ENCODE measurements at places on chromosomes 1 and 21.
A peak's percentile ranks its signal among the peaks of the same experiment; 100 is the strongest.

- DNase-seq: no peak
Measured at GRCh38 chr1:162626761-162627160, 5.5 kb upstream of the DDR2 start.

DNA sequence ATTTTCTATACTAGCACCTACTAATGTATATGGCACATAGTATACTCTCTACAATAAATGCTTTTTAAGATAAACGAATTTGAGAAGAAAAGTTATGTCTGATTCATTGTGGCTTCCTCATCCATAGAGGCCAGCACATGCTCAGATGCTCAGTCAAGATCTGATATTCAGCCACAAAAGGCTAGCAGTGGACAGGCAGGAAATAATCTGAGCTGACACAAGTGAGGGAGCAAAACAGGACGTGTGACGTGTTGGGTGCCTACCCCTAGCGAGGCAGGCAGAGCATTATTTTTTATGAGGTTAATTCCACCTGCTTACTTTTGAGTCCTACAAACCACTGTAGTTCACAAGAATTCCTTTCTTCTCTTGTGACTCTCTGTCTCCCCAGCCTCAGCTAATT, 550.9 kb downstream of the SMYD3 start:
- peak; percentile 36 for DNase-seq

DNA sequence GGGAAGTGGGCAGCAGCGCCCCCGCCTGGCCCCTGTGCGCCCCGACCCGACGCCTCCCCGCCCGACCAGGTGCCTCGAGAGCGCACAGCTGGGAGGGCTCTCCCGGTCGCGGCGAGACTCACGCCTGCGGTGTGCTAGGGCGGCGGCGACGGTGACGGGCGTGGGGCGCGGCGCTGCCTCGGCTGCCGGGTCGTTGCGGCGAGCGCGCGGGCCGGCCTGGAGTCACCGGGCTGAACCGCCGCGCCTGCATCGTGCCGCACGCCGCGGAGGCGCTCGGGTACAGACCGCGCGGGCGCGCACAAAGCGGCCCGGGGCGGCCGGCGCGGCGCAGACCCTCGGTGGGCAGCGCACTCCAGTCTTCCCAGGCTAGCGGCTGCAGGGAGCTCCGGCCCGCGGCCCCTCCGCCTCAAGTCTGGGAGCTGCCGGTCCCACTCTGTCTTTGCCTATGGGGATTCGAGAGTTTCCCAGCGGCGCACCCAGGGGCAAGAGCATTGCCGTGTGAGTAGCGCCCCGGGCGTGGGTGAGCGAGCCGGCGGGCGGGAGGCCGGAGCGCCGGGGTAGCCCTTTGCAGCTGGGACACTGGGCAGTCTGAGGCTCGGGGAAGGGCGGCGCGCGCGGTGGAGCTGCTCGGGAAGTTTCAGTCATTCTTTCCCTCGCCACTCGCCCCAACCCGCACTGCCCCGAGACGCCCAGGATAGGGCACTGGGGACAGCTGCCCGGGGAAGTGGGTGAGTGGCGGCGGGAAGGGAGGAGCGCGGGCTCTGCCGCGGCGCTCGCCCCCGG, at the start of gene SLC35F3:
TSS of gene SLC35F3 (plus strand) at position 44 of the 783 bp plus-strand sequence.
- DNase-seq: no peak

- no peak for DNase-seq
Measured at GRCh38 chr1:17016317-17016661, 4.6 kb upstream of the ATP13A2 start.

DNA sequence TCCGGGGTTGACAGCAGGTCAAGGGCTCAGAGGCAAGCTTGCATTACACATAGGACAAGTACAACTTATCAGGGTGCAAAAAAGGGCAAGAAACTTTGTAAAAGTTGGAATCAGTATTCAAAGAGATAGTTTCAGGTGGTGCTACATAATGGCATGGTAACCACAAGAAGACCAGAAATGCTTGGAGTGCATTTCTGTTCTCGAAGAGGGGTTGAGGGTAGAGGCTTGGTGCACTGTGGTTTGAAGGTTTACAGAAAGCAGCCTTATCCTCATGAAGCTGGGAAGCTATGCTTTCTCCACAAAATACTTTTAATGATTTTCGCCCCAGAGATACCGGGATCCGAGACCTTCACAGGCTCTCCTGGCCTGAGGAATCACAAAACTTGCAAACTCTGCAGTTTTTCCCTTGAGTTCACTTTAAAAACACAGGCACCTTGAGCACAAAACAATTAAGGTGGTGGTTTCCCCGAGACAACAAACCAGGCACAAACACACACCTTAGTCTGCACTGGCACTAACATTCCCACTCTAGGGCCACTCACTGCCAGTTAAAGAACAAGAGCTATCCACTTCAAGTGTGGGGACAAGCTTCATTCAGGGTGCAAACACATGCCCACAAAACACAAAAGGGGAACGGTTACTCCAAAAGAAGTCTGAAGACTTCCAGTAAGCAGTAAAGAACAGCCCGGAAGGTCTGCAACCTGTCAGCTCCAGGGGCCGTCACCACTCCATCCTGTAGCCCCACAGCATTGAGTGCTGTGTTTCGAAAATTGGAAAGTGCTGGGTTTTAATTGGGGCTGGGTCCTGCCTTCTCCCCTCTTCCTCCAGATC, 29.8 kb upstream of the NFIA start:
- no peak for DNase-seq

- no peak for DNase-seq
Measured at GRCh38 chr1:70134148-70134547, 71.2 kb downstream of the LRRC40 start.

DNA sequence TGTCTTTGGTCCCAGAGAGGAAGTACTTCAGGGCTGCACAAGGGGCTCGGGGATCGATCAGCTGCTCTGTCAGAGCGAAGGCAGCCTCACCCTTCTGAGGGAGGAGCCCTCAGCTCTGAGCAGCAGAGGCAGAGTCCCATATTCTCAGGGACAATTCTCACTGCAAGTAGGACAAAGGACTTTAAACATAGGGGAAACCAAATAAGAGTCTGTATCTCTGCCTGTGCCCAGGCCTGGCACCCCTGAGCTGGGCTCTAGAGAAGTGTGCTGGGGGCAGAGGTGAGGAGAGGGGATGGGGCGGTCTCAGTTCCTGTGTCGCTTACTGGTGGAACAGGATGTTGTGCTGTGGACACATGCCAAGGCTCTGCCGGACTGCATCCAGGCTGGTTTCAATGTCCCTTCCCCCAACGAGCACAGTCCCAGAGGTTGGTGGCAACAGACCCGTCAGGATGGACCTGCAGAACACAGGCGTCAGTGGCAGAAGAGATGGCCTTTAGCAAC, 76.6 kb downstream of the ABCA4 start:
- DNase-seq: no peak

GRCh38 chr1:116777831-116778830, 23.9 kb downstream of the CD2 start:
- no peak for DNase-seq

DNA sequence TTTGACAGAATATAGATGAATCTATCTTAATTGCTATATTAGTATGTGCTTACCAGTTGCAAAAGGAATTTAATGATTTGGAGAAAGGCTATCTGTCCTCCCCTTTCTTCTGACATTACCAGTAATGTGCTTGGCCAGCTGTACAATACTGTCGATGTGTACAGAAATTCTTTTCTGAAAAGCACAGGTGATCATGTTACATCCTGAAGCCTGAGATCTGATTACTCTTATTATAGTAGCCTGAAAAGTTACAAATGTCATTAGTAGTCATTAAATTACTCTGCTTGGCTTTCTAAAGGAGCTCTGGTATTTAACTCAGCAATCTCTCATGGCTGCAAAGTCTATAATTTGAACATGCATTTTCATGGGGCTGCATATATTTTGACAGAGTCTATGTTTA, 209.8 kb downstream of the PTPRC start:
- DNase-seq: no peak

DNA sequence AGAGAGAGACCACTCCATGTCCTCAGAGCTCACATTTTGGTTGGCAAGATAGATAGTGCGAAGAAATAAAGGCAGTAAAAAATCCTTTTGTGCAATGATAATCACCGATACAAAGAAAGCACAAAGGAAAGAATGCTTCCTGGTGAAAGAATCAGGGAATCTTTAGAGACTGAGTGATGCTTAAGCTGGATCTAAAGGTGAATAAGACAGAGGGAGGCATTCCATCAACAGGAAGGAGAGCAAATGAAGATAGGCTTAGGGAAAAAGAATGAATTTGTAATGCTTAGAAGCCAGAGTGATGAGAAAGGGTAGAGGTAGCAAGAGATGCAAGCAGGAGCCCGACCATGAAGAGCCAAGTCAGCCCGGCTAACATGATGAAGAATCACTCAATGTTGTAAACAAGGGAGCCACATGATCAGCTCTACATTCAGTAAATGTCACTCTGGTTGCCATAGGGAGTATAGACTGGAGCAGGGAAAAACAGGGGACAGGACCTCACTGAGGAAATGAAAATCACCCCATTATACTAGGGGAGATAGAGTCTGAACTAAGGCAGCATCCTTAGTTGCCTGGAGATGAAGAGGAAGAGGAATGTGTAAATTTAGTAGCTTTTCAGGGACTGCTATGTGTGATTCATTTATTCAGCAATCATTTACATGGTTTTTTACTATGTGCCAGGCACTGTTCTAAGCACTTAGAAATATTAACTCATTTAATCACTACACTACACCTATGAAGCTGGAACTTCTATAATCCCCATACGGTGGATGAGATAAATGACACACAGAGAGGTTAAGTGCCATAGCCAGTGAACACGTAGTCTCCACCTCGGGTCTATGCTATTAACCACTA, 402.6 kb upstream of the NFIA start:
- no peak for DNase-seq

- DNase-seq: no peak
Measured at GRCh38 chr1:66412704-66413103, 121.2 kb upstream of the SGIP1 start.

- DNase-seq: no peak
Measured at GRCh38 chr21:42373196-42373907, 7.0 kb upstream of the TFF1 start.

- DNase-seq: no peak
Measured at GRCh38 chr1:45925728-45926287, 122.4 kb downstream of the MAST2 start.

Data from activated CD4-positive, alpha-beta T cell treated with anti-CD3 and anti-CD28 coated beads, Interleukin-2, amount 50 U/mL, for 1 hour (primary cell).